Heart right ventricle (tissue), 16 donors: ENCODE measurements at places on chromosomes 3 and 15. TPM values are rescaled to one million over a fixed set of nuclear protein-coding genes. Genes with fewer than 3 reads are reported as not detected.

GRCh38 chr3:94935738-94936580, 873.1 kb downstream of the NSUN3 start:
- DNase-seq, result no peak

DNA sequence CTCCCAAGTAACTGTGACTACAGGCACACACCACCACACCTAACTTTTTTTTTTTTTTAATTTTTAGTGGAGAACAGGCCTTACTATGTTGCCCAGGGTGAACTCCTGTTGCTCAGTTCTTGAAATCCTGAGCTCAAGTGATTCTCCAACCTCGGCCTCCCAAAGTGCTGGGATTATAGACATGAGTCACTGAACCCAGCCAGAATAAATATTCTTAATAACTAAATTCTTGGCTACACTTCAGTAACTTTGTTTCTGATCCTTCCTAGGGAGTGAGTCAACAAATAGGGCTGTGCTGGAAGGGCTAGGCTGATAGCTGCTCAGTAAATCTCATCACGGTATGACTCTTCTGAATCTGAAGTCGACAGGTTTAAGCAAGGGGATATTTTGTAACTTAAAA, 56.6 kb downstream of the P3H2 start:
- no peak for DNase-seq

- no peak for DNase-seq
These were observed 82.3 kb downstream of the RBPMS2 start for GRCh38 chr15:64693134-64693533.

PPP1R14D gene
- not detected for total RNA-seq

DNA sequence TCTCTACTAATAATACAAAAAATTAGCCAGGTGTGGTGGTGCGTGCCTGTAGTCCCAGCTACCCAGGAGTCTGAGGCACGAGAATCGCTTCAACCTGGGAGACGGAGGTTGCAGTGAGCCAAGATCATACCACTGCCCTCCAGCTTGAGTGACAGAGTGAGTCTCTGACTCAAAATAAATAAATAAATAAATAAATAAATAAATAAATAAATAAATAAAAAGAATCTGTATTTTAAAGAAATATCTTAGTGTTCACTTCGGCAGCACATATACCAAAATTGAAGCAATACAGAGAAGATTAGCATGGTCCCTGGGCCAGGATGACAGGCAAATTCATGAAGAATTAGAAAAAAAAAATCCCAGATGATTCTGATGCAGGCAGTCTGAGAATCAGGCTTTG, 51.9 kb downstream of the ROBO2 start:
- DNase-seq, result no peak
